ENCODE measurements at places on chromosomes 4 and X.

GRCh38 chr4:25487155-25487554, 110.1 kb downstream of the ANAPC4 start:
- no peak for DNase-seq

- peak; percentile 54 for DNase-seq
Measured at GRCh38 chr4:86908251-86908657, 16.0 kb upstream of the C4orf36 start.

GRCh38 chr4:100362366-100362765, 155.5 kb downstream of the EMCN start:
- DNase-seq, result no peak

DNA sequence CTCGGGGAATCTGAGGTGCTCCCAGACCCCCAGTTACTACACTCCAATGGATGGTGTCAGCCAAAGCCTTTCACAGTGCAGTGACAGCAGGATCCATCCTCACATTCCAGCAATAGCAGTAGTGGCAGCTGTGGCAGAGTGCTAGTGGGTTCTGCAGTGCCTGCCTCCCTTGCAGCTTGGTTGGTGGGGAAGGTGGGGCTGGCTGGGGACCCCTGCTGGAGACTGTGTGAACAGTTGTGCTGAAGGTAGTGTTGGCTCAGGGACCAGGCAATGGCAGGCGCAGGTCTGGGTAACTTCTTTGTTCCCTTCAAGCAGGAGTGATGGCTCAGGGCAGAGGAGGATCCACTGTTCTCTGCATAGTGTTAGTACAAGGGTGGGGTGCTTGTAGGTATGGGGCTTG, 343.7 kb upstream of the TRAM1L1 start:
- no peak for DNase-seq

DNA sequence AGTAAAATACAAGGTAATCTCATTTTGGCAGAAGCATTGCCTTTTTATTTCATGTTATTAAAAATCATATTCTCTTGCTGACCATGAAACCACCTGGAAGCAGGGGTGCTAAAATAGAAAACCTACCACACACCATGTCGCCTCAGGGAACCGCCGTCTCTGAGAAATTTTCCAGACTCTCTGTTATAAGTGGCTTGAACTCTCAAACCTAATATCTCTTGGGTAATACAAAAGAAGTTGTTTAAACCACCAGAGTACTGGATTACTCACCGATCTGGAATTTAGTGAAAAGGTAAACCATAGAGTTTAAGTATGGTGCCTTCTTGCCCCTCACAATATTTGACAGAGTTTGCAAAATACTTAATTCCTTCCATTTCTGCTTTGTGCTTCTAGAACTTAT, 27.7 kb downstream of the ENPP6 start:
- DNase-seq, result no peak

GRCh38 chrX:110316351-110317060, 1.4 kb downstream of the AMMECR1 start:
- no peak for DNase-seq

DNA sequence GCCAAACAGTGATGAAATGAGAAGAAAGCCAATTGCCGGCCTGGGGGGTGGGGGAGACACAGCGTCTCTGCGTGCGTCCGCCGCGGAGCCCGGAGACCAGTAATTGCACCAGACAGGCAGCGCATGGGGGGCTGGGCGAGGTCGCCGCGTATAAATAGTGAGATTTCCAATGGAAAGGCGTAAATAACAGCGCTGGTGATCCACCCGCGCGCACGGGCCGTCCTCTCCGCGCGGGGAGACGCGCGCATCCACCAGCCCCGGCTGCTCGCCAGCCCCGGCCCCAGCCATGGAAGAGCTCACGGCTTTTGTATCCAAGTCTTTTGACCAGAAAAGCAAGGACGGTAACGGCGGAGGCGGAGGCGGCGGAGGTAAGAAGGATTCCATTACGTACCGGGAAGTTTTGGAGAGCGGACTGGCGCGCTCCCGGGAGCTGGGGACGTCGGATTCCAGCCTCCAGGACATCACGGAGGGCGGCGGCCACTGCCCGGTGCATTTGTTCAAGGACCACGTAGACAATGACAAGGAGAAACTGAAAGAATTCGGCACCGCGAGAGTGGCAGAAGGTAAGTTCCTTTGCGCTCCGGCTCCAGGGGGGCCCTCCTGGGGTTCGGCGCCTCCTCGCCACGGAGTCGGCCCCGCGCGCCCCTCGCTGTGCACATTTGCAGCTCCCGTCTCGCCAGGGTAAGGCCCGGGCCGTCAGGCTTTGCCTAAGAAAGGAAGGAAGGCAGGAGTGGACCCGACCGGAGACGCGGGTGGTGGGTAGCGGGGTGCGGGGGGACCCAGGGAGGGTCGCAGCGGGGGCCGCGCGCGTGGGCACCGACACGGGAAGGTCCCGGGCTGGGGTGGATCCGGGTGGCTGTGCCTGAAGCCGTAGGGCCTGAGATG, at the start of gene SHOX:
Gene SHOX, plus strand, starts transcription at position 180 of the 885 bp plus-strand sequence. Its CDS starts 107 bp downstream, at position 287.
- DNase-seq, result no peak

- DNase-seq, result no peak
Measured at GRCh38 chr4:183413234-183414200, 30.9 kb upstream of the CDKN2AIP start.

DNA sequence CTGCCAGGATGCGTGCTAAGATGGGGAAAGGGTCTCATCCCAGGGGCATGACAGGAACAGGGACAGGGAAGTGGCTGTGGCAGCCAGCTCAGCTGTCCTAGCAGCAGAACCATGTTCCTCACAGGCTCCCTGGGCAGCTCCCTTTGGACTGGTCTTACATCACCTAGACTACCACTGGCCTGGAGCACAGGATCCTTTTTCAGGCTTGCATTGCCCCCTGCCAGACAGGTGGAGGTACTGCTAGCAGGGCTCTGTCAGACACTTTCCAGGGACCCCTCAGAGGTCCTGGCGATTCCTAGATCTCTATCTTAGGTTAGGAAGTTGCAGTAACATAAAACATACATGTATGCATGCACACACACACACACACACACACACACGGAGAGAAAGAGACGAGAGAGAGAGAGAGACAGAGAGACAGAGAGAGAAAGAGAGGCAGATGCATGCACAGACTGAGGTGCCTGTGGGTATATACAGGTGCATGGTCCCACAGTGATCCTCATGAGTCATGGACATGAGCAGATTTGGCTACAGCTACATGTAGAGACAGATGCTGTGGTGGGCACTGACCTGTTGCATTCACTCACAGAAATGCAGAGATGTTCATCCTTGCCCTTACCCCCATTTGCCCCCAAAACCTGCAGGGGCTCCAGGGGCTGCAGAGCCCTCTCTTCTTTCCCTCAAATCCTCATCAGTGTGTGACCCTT, 63.6 kb downstream of the STARD8 start:
- DNase-seq, result no peak

- no peak for DNase-seq
Measured at GRCh38 chrX:9905288-9905687, 61.9 kb upstream of the CLDN34 start.

DNA sequence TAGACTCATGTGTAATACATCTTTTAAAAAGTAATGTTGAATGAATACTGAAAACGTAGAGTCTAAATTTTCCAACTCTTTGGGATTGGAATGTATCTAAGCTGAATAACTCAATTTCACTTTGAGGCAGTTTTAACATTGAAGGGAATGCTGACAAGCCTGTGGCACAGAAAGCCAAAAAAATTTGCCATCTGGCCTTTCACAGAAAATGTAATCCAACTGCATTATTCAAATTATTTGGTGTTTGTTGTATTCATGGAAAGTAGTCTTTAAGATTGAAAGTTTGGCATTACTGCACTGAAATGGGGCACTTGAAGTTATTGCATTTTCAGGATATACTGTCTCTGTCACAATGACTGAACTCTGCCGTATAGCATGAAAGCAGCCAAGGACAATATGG, 186.9 kb downstream of the FRMPD4 start:
- no peak for DNase-seq

- no peak for DNase-seq
Measured at GRCh38 chr4:102640669-102641068, 120.1 kb downstream of the MANBA start.

DNA sequence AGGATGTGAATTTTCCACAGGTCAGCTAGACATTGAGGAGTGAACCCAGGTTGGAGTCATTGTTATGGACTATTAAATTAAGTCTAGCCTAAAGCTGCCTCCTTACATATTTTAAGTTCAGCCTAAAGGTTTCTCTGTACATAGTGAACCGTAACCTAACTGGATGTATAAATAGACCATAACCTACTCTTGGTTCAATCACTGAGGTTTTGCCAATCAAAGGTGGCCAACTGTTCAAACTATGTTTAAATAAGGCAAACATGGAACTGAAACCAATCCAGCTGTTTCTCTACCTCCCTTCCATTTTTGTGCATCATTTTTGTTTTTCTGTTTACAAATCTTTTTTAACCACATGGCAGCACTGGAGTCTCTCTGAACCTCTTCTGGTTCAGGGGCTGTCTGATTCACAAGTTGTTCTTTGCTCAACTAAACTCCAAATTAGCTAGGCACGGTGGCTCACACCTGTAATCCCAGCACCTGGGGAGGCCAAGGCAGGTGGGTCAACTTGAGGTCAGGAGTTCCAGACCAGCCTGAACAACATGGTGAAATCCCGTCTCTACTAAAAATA, 43.9 kb upstream of the SFRP2 start:
- no peak for DNase-seq

- no peak for DNase-seq
Measured at GRCh38 chrX:41152221-41152620, 67.0 kb downstream of the USP9X start.

- DNase-seq, result no peak
Measured at GRCh38 chr4:183621875-183622274, 37.1 kb downstream of the RWDD4 start.

DNA sequence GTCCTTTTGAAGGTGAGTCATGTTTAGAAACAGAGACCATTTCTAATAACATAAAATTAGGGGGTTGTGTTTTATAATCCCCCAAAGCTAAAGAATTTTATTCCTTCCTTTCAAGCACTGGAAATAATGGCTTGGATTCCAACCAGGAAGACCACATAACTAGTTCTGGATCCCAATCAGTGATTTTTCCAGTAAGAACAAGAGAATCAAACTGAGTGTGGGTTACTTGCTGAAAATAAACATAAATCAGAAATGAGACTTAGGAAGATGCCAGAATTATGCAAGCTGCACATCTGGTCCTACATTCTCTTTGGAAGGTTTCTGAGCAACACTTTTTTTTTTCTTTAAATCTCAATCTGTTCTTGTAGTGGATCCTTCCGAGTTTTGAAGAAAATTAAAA, 76.3 kb downstream of the SOWAHB start:
- no peak for DNase-seq

- no peak for DNase-seq
Measured at GRCh38 chr4:15753786-15754185, 24.3 kb upstream of the CD38 start.

- peak; percentile 15 for DNase-seq
Measured at GRCh38 chrX:64394874-64395567, at the start of gene MTMR8. Gene MTMR8 (minus strand): TSS chrX:64395452. CDS start chrX:64395363, 89 bp downstream.

DNA sequence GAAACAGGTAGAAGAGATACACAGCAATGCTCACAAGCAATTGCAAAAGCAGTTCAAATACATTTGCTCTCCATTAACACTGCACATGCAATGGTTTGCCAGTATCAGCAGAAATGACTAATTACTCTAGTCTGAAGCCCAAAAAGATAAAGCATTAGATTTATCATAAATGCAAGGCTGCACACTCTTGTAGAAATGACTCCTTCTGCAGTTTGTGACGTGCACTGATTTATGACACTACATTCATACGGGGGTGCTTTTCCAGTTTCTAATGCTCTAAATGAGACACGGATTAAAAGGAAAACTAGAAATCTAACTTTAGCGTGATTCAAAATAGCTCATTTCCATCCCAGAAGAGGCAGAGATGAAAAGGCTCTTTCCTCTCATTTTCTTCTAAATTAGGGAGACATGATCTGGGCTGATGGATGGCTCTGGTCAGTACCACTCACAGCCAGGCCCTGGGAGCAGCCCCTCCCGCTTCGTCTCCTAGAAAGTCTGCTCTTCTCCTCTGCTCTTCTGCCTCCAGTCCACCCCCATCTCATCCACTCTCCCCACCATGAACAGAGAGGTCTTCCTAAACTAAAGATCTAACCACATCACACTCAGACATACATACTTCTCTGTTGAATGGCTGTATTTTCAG, 33.2 kb downstream of the PPP2R2C start:
- DNase-seq, result no peak

DNA sequence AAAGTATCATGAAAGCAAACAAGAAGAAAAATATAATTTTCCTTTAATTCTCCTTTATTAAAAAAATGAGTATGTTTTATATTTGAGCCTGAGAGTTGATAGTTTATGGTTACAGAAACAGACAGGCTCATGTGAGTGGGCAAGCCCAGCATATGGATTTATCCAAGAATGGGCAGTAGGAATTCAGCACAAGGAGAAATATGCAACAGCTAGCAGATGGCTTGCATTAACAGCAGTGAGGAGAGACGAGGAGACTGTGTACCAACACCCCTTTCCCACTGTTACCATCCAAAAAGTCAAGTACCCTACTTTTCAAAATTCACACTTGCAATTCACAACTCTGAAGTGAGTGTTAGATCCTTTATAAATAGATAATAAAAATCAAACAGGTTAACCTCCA, 1760.2 kb upstream of the TENM3 start:
- no peak for DNase-seq

- DNase-seq, result no peak
Measured at GRCh38 chr4:102524691-102525090, 23.5 kb downstream of the NFKB1 start.

GRCh38 chr4:145453163-145453520, 28.5 kb upstream of the SMAD1 start:
- DNase-seq, result no peak

GRCh38 chr4:120749445-120750151, 172.9 kb downstream of the PRDM5 start:
- DNase-seq, result peak; percentile 9

Data from KG1 (cell line).